Left ventricle myocardium superior (tissue), 1 donor: ENCODE measurements at places on chromosomes 1 and 21.

- DNase-seq, result no peak
Observed at GRCh38 chr1:176556288-176556687, 93.3 kb downstream of the PAPPA2 start.

DNA sequence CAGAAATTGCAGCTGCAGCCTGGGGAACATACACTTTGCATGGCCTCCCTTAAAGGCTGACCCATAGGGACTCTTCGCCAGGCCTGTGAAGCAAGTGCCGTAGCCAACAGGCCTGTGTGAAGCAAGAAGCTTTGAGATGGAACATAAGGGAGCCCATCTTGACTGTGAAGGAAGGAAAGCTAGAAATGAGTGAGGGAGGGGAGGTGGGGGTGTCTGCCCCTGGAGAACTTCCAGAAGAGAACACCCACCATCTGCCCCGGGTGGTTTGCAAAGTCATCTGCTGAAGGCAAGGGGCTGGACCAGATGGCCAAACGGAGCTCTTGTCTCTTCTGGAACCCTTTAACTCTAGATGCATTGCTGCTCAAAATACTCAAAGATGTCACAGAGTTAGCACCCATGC lies 103.3 kb upstream of the GRIK3 start:
- no peak for DNase-seq

DNA sequence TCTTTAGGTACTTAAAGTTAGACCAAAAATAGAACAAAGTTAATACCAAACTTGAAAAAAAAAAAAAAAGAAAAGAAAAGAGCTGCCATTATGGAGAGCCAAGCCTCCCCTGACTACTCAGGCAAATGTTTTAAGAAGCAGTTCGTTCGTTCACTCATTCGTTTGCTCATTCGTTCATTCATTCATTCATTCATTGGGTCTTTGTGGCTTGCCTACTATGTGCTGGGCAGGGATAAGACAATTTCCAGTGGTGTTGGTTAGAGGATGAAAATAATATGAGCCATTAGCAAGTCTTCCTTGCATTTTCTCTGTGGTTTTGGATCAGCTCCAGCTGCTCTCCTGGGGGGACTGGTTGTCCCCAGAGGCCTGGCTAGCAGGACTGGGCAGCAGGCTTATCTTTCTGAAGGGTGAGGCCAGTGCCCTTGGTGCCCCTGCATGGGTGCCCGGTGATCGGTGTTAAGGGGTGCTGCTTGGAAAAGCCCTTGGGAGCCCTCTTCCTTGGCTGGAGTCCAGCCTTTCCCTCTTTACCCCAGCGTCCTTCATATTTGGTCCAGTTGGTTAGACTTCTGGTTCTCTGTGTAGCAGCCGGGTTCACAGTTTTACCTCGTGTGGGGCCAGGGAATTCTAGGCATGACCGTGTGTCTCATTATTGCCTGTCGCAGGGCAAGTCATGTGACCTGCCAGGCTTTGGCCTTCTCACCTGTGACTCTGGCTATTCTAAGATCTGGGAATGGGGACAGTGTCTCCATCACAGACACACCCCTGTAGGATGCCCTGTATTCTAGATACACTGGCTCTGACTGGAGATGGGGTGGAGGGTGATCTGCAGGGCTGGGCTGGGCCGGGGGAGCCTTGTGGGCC lies 32.8 kb downstream of the LHX4 start:
- no peak for DNase-seq

GRCh38 chr1:111835514-111835913 lies 79.8 kb downstream of the DDX20 start:
- DNase-seq, result no peak

DNA sequence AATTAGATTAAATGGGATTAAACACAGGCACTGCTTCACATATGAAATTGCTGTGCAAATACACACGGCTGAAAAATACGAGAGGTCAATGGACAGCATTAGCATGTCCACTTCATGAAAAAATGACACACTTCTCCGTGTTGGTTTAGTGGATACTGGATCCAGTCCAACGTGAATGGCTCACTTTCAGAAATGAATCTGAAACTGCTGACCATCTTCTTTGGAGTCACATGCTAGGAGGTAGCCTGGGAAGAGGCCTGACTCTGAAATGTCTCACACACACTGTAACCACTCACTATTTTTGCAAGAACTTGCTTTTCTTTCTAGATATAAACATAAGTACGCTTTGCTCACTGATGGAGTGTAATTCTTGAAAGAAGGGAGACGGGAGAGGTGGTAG lies 127.3 kb downstream of the HLCS start:
- DNase-seq, result no peak

GRCh38 chr1:158752155-158752712 lies 2.3 kb upstream of the OR6K6 start:
- DNase-seq, result no peak

- no peak for DNase-seq
Observed at GRCh38 chr1:109247401-109248365, 1.7 kb upstream of the CELSR2 start.

- DNase-seq, result no peak
Observed at GRCh38 chr1:204409123-204409522, 2.5 kb downstream of the PPP1R15B start.

GRCh38 chr1:203673550-203674411 lies 47.1 kb downstream of the ATP2B4 start:
- DNase-seq, result peak; percentile 44

DNA sequence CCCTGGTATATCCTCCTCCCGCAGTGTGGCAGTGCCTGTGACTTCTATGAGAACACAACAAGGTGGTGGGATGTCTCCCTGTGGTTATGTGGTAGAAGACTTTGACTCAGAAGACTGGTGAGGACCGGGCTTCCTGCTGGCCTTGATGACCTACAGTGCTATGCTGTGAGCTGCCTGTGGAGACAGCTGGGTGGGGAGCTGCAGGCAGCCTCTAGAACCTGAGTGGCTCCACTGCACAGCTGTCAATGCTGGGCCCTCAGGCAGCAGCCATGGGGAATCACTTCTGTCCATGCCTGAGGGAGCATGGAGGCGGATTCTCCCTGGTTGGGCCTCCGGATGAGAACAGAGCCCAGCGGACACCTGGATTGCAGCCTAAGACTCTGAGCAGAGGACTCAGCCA lies 14.9 kb downstream of the SLC1A7 start:
- no peak for DNase-seq

- no peak for DNase-seq
Observed at GRCh38 chr1:214623430-214623829, 20.4 kb downstream of the CENPF start.

DNA sequence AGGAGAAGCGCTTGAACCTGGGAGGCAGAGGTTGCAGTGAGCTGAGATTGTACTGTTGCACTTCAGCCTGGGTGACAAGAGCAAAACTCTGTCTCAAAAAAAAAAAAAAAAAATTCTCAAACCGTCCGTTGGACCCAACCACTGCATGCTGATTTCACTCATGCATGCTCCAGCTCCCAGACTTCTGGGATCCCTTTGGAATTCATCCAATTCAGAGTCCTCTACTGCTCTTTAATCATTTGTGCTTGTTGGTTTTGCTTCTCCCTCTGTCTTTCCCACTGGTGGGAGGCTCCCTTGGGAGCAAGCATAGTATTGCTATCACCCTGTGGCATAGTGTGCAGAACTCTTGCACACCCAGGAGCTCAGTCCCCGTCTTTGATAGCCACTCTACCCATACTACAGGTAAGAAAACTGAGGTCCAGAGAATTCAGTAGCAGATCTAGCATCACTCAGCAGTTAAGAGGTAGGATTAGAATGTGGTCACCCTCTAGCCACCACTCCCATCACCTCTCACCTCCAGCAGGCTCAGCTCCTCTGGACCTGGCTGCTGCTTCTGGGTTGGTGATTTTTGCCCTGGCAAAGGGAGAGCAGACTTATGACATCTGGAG lies 3.1 kb upstream of the LMNA start:
- no peak for DNase-seq

DNA sequence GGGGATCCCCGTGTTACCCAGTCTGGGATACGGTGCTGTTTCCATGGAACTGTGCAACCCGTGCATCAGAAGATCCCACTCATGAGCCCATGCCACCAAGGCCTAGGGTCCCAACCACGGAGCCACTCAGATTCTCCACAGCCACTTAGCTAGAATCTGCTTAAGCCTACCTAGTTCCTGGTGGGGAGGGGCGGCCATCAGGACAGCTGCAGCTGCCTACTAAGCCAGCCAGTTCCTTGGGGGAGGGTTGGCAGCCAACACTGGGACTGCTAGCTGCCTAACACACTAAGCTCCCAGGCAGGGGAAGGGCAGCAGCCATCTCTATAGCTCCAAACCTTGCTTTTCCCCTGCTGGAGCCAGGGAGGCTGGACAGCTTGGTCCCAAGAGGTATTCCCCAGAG lies 549.2 kb upstream of the BRINP3 start:
- no peak for DNase-seq

DNA sequence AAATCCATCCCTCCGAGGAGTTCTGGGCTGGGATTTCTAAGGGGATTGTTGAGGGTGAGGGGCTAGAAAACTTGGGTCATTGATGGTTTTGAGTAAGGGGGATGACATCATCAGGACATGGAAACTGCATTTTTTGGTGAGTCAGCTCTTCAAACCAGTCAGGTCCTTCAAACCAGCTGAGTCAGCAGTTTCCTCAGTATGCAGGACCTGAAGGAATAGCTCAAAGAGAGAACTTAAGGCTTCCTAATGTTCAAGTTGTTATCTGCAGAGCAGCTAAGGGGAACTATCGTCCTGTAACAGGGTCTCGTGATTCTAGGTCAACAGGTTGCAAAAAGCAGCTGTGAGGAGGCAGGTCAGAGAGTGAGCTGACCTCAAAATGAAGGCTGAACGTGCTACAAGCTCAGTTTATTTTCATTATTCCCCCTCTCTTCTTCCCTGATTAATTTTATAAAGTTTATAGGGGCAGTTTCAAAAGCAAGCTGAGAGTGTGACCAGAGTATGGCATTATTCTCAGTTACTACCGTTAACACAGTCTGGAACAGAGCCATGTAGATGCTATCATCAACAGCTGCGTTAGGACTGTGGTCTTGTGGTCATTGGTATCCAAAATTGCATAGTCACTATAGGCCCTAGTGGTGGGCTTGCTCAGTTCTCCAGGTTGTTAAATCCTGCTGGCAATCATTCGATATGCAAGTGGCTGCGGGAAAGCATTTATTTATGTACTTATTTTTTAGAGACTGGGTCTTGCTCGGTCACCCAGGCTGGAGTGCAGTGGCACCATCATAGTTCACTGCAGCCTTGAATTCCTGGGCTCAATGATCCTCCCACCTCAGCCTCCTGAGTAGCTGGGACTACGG lies 10.7 kb upstream of the SDC3 start:
- DNase-seq, result no peak

- peak; percentile 79 for DNase-seq
Observed at GRCh38 chr21:45983981-45984551, 2.5 kb downstream of the COL6A1 start.

GRCh38 chr1:229567109-229567868 lies 8.8 kb upstream of the ABCB10 start:
- no peak for DNase-seq

- DNase-seq, result peak; percentile 84
Observed at GRCh38 chr1:21869620-21870121, 57.6 kb downstream of the LDLRAD2 start.

DNA sequence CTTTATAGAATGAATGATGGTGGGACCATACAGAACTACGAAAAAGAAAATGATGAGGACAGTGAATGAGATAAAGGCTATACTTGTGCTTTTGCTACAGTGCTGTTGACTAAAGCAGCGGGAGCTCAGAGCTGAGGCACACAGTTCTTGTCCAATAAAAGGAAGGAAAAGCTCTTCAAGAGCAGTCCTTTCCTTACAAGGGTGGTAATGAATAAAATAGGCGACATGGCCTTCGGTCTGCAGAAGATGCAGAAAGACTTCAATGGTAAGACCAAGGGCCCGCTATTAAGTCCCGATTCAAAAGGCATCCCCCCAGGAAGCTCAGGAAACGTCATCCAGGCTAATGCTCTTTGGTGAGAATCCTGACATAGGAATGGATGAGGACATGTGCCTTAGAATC lies 44.4 kb downstream of the GNG12 start:
- DNase-seq, result no peak

DNA sequence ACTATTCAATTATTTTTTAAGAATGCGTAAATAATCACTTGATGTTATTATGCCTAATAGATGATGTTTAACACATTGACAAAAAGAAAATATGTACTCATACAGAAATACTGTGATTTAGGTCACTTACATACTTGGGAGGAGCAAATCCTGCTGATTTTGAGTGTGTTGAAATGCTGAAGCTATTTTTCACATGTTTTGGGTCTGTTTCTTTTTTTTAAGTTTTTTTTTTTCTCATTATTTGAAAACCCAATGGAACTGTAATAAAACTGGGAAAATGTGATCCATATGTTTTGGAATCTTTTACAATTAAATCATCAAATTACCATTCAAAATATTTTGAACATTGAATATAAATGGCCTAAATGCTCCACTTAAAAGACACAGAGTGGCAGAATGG lies 366.2 kb upstream of the ADAMTS5 start:
- no peak for DNase-seq

DNA sequence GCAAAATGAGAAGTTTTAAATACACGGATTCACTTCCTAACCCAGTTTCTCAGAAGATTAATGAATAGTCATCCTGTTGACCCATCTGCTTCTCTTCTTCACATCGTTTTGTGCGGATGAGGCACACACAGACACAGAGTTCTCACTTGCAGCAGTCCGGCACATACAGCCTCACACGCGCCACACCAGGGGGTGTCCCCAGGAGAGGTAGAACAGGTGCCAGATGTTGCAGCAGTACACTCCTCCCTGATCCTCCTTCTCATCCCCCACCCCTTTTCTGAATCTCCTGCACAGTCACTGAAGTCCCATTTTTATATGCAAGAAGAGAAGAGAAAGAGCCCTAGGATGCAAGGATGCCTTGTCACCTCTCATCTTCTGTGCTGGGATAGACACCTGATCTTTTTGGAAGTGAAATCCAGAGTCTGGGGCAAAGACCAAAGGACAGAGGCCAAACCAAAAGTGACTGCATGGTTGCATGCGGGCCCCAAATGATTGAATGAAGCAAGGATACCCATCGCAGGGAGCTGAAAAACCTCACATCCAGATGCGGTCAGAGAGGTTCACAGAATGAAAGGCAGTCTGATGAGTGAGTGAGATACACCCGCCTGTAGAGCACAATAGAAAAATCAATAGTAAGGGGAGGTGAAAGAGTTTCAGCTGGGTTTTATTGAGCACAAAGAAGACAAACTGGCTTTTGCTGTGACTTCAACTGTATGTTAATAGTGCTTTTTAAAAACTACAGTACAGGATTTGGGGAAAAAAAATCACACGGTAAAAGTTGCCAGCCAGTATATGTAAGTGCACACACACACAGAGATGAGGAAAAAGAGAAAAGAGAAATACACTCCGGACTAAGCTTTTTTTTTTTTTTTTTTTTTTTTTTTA lies 28.9 kb downstream of the PBX1 start:
- no peak for DNase-seq

DNA sequence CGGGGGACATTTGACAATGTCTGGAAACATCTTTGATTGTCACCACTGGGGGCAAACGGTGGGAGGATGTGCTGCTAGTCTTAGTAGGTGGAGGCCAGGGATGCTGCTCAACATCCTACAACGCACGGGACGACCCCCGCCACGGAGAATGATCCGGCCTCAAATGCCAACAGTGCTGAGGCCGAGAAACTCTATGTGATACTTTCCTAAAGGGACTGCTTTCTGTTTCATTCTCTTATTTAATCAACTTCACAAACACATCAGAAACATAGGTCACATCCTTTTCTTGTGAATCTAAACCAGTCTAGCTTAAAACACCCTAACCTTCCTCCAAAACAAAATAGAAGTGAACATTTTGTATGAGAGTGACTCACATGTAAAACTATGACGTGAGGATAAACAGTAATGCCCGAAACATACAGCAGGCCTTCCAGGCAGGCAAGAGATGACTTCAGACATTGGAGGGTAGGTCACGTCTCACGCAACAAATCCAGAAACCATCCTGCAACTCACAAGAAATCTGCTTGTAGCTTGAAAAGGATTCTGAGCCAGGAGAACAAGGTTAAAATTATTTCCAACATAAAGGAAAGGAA lies 37.2 kb upstream of the ETS2 start:
- no peak for DNase-seq
